Kidney (tissue), 22 donors: ENCODE measurements at places on chromosomes 7 and 10. TPM values are rescaled to one million over a fixed set of nuclear protein-coding genes. Genes with fewer than 3 reads are reported as not detected.

GRCh38 chr7:135828604-135829003, 80.0 kb upstream of the FAM180A start:
- H3K27me3 ChIP-seq, result no peaks in the 10 kb centered on the region
- H3K4me1 ChIP-seq, result no peaks in the 10 kb centered on the region

The ZNF239 gene
- polyA plus RNA-seq, result 4.5 TPM

GRCh38 chr10:14102056-14102455, 228.7 kb downstream of the FRMD4A start:
- no peaks in the 10 kb centered on the region for H3K36me3 ChIP-seq
- H3K27me3 ChIP-seq, result no peaks in the 10 kb centered on the region
- no peak overlapping the region for H3K4me3 ChIP-seq

The ZSCAN25 gene
- polyA plus RNA-seq, result 4.7 TPM

DNA sequence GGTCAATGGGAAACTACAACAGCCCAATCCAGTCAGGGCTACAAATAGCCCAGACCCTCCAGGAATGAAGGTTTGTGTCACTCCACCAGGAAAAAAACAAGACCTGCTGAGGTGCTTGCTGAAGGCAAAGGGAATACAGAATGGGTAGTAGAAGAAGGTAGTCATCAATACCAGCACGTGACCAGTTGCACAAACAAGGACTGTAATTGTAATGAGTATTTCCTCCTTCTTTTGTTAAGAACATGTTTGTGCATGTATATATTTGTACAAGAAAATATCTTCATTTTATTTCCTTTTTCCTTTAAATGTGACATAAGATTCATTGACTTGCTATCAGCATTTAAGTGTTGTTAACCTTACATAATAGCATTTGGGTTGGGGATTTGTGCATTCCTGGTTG, 229.3 kb downstream of the IMMP2L start:
- no peak for DNase-seq
- H3K4me3 ChIP-seq, result no peak overlapping the region
- H3K36me3 ChIP-seq, result no peaks in the 10 kb centered on the region
- no peaks in the 10 kb centered on the region for H3K27me3 ChIP-seq
- no peaks in the 10 kb centered on the region for H3K4me1 ChIP-seq

GRCh38 chr10:115657161-115657860, 564.1 kb downstream of the ATRNL1 start:
- no peak overlapping the region for H3K4me3 ChIP-seq
- H3K27ac ChIP-seq, result no peak overlapping the region
- H3K4me1 ChIP-seq, result no peaks in the 10 kb centered on the region
- no peaks in the 10 kb centered on the region for H3K36me3 ChIP-seq
- no peaks in the 10 kb centered on the region for H3K27me3 ChIP-seq

The SLC26A4 gene
- 7.3 TPM for polyA plus RNA-seq

The SLC26A5 gene
- polyA plus RNA-seq, result not detected

- no peak overlapping the region for H3K4me3 ChIP-seq
- H3K4me1 ChIP-seq, result no peaks in the 10 kb centered on the region
- H3K27ac ChIP-seq, result no peak overlapping the region
- DNase-seq, result no peak
These were observed 516.1 kb downstream of the CCSER2 start for GRCh38 chr10:84844461-84844860.

DNA sequence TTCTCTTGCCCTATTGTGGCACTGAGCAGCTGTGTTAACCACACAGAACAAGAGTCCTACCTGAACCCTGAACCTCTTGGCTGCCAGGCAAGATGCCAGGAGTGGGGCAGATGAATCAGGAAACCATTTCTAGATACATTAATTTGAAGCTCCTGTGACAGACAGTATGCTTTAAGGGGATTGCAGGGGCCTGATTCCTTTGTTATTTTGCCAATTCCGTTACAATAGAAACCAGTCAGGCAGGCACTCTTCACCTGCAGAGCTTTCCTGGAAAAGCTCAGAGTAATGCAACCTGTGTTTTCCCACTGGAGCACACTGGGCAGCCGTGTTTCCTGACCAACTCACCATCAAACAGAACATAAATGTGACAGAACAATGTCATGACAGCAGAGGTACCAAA, 233.1 kb downstream of the BMPER start:
- DNase-seq, result no peak
- no peaks in the 10 kb centered on the region for H3K27me3 ChIP-seq
- H3K4me1 ChIP-seq, result no peaks in the 10 kb centered on the region
- no peaks in the 10 kb centered on the region for H3K36me3 ChIP-seq
- no peak overlapping the region for H3K4me3 ChIP-seq

DNA sequence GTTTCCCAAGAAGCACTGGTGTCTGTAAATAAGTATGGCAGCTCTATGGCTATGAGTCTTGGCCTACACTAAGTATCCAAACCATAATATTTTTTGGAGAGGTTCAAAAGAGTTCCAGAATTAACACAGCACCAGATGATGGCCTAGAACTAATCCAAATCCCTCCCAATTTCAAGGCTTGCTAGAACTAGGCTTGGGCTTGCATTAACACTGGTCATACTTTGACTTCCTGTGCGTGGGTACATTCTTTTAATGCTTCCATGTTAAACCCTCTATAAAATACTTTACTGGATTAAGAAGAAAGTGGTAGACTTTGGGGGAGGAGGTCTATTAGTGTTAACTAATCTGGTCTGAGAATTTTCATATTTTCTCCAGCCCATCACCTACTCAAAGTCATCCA, 3.1 kb downstream of the AASS start:
- no peak overlapping the region for H3K4me3 ChIP-seq
- no peaks in the 10 kb centered on the region for H3K36me3 ChIP-seq
- no peaks in the 10 kb centered on the region for H3K27me3 ChIP-seq

- H3K27me3 ChIP-seq, result no peaks in the 10 kb centered on the region
- no peaks in the 10 kb centered on the region for H3K36me3 ChIP-seq
- no peaks in the 10 kb centered on the region for H3K4me1 ChIP-seq
- DNase-seq, result no peak
These were observed 183.6 kb downstream of the PLXNA4 start for GRCh38 chr7:132392713-132393112.

GRCh38 chr7:80630608-80631405, 7.6 kb upstream of the CD36 start:
- H3K27ac ChIP-seq, result no peak overlapping the region
- no peaks in the 10 kb centered on the region for H3K27me3 ChIP-seq
- DNase-seq, result peak; percentile 10
- H3K4me1 ChIP-seq, result no peaks in the 10 kb centered on the region
- H3K36me3 ChIP-seq, result no peaks in the 10 kb centered on the region
- no peak overlapping the region for H3K4me3 ChIP-seq

DNA sequence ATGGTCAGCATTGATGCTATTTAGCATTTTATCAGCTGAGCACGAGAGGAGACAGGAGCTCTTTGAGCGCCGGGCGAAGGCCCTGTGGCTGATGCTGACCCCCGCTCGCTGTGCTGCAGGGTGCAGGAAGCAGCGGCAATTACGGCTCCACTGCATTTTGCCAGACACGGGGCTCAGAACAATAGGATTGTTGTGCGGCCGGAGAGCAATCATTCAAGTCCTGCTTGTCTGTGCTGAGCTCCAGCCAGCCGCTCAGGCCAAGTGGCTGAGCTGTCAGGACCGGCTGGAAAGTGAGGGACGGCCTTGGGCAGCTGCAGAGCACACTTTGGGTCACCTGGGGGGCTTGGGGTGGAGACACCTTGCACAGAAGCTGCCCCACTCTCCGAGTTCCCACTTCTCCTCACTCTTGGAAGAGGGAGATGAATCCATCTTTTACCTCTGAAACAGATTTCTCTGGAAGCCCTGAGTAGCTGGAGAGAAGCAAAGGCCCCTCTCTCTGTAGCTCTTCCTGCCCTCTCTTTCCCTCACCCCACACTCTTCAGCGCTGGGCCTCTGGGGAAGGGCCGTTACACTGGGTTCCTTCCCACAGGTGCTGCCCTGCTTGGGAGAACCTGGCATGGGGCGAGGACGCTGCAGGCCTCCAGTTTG, 17.3 kb upstream of the ADARB2 start:
- DNase-seq, result no peak
- no peaks in the 10 kb centered on the region for H3K4me1 ChIP-seq
- no peak overlapping the region for H3K4me3 ChIP-seq
- H3K27me3 ChIP-seq, result no peaks in the 10 kb centered on the region

DNA sequence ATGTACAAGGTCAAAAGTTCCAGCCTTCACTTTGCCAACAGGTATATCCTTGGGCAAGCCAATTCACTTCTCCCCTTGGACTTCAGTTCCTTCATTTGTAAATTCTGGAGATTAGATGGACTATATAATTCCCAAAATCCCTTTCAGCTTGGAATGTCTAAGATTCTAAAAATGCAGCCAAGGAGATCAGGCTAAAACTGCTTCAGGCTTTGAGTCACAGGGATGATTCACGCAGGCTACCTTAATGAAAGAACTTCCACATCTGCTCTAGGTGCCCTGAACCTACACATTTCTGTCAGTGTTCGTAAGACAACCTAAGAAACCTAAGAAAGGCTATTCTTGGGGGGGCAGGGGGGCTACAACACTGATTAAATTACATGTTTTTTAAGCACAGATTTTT, 7.1 kb downstream of the CPVL start:
- DNase-seq, result no peak
- no peaks in the 10 kb centered on the region for H3K36me3 ChIP-seq
- H3K4me1 ChIP-seq, result peaks cover 7% of the 10 kb centered on the region
- no peaks in the 10 kb centered on the region for H3K27me3 ChIP-seq
- no peak overlapping the region for H3K4me3 ChIP-seq
- H3K27ac ChIP-seq, result no peak overlapping the region

DNA sequence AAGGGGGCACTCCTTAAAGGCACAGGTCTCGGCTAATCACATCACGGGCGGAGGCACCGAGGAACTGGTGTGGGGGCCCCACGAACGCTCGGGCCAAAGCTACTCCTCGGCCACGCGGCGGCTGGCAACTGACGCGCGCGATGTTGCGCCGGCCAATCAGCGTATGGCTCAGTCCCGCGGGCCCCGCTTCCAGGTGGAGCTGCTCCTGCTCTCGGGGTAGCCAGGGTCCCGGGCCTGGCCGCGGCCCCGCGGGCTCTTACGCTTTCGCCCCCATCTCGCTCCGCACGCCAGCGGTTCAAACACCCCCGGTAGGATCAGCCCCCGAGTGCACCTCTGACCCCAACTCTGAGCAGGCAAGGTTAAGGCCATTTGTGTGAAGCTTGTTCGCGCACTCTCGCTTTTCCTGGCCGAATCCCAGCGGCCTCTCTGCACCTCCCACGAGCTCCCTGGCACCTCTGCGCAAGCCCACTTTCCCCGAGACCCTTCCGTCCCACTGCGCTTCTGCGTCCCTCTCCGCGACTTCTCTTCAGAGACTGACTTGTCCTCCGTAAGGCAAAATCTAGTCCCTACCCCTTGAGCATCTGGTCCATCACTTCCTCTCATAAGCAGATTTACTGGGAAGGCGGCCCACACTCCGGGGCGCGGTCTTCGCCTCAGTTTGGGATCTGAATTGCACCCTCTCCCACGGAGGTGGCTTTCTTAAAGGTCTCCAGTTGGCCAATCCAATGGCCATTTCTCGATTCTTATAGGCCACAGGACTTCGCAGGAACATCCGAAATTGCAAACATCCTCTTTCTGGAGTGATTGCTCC, 200.9 kb upstream of the TBX20 start:
- H3K27me3 ChIP-seq, result peaks cover 3% of the 10 kb centered on the region
- no peaks in the 10 kb centered on the region for H3K36me3 ChIP-seq
- no peak overlapping the region for H3K4me3 ChIP-seq
- DNase-seq, result peak; percentile 33

- H3K36me3 ChIP-seq, result no peaks in the 10 kb centered on the region
- no peak for DNase-seq
- H3K27me3 ChIP-seq, result no peaks in the 10 kb centered on the region
These were observed 12.2 kb downstream of the GPR26 start for GRCh38 chr10:123678376-123678775.

The NPC1L1 gene
- 2.4 TPM for polyA plus RNA-seq

- no peak overlapping the region for H3K4me3 ChIP-seq
- H3K36me3 ChIP-seq, result no peaks in the 10 kb centered on the region
- DNase-seq, result no peak
- no peaks in the 10 kb centered on the region for H3K27me3 ChIP-seq
These were observed 122.2 kb downstream of the CUBN start for GRCh38 chr10:17007418-17007770.

DNA sequence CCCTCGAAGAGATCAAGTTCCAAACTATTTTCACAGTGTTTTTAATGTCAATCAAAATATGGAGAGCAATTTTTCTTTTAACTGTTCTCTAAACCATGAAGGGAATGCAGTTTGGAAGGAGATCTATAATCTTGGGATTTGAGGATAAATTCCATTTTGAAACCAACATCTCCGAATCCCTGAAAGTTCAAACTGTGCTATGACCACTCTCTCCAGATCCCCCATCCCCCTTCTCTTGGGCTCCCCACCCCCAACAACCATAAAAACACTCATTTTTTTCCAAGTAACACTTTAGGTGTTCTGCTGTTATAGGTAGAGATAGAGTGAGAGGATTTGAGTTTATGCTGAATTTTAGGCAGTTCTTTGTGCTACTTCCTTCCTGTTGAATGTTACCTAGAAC, 1.7 kb downstream of the CALD1 start:
- no peaks in the 10 kb centered on the region for H3K36me3 ChIP-seq
- DNase-seq, result peak; percentile 16
- H3K27me3 ChIP-seq, result no peaks in the 10 kb centered on the region
- H3K27ac ChIP-seq, result peak overlapping the region; percentile 89

GRCh38 chr7:16028636-16029035, 342.2 kb upstream of the MEOX2 start:
- no peaks in the 10 kb centered on the region for H3K27me3 ChIP-seq
- H3K27ac ChIP-seq, result no peak overlapping the region
- DNase-seq, result no peak
- H3K4me1 ChIP-seq, result no peaks in the 10 kb centered on the region
- no peak overlapping the region for H3K4me3 ChIP-seq

- DNase-seq, result no peak
- no peak overlapping the region for H3K27ac ChIP-seq
- H3K27me3 ChIP-seq, result no peaks in the 10 kb centered on the region
- no peaks in the 10 kb centered on the region for H3K36me3 ChIP-seq
- no peak overlapping the region for H3K4me3 ChIP-seq
These were observed 1174.3 kb downstream of the GATA3 start for GRCh38 chr10:9228771-9229170.

GRCh38 chr7:7018290-7018689, 164.1 kb upstream of the C1GALT1 start:
- no peaks in the 10 kb centered on the region for H3K27me3 ChIP-seq
- H3K4me3 ChIP-seq, result no peak overlapping the region
- H3K4me1 ChIP-seq, result no peaks in the 10 kb centered on the region
- no peaks in the 10 kb centered on the region for H3K36me3 ChIP-seq

DNA sequence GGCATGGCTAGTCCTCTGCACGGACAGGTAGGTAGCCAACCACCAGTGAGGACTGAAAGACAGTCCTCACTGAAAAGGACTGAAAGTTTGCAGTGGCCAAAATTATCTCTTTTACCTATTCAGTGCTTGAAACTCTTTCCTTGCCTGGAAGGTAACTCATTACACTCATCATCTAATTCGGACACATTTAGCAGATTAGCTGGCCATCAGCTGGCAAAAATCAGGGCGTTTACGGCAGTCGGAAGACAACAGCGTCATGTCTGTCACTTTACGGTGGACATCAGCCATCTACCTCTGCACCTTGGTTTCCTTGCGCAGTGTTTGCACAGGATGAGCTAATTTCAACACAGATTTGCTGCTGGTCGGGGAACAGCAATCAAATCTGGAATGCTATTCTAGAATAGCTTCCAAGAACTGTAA, 740 bp downstream of the ANXA7 start:
- H3K36me3 ChIP-seq, result no peaks in the 10 kb centered on the region
- H3K27ac ChIP-seq, result peak overlapping the region; percentile 99
- H3K27me3 ChIP-seq, result no peaks in the 10 kb centered on the region
- peak overlapping the region; percentile 91 for H3K4me3 ChIP-seq
- H3K4me1 ChIP-seq, result peaks cover 3% of the 10 kb centered on the region

GRCh38 chr7:129197771-129198170, 9.3 kb downstream of the SMO start:
- H3K27me3 ChIP-seq, result no peaks in the 10 kb centered on the region
- no peak for DNase-seq
- H3K27ac ChIP-seq, result no peak overlapping the region
- H3K4me1 ChIP-seq, result no peaks in the 10 kb centered on the region
